Endothelial cell of coronary artery (primary cell): ENCODE measurements at places on chromosomes 2 and 18. TPM values are rescaled to one million over a fixed set of nuclear protein-coding genes. Genes with fewer than 3 reads are reported as not detected.

PID1 gene
- 0.09 and 2.2 TPM in 2 replicates for total RNA-seq

NTSR2 gene
- total RNA-seq: not detected in 2 replicates

CIAO1 gene
- 70.8 and 81.8 TPM in 2 replicates for total RNA-seq

AP1S3 gene
- total RNA-seq: 3.2 and 7.7 TPM in 2 replicates

CPO gene
- total RNA-seq: not detected in 2 replicates

CTAGE1 gene
- 0.09 TPM in 1 of 2 replicates, not detected in the other for total RNA-seq

MYO7B gene
- 0.09 and 0.47 TPM in 2 replicates for total RNA-seq

SH3YL1 gene
- 18.0 and 29.6 TPM in 2 replicates for total RNA-seq

MAP3K20 gene
- total RNA-seq: 20.5 and 30.0 TPM in 2 replicates

SP9 gene
- total RNA-seq: not detected in 2 replicates

AGXT gene
- total RNA-seq: not detected in 2 replicates

GALR1 gene
- not detected in 2 replicates for total RNA-seq

THAP4 gene
- total RNA-seq: 48.9 and 50.4 TPM in 2 replicates

MOGAT1 gene
- total RNA-seq: not detected in 2 replicates

GREB1 gene
- 0.09 TPM in 2 replicates for total RNA-seq

GULP1 gene
- 13.1 and 35.5 TPM in 2 replicates for total RNA-seq

NT5DC4 gene
- not detected in 2 replicates for total RNA-seq

GFPT1 gene
- 25.9 and 35.2 TPM in 2 replicates for total RNA-seq

PROM2 gene
- under 0.01 and 0.19 TPM in 2 replicates for total RNA-seq

PTPN4 gene
- total RNA-seq: 39.3 and 49.1 TPM in 2 replicates

SERPINB4 gene
- not detected in 2 replicates for total RNA-seq

VAMP8 gene
- total RNA-seq: 16.8 and 20.4 TPM in 2 replicates

SKOR2 gene
- total RNA-seq: not detected in 2 replicates

OSR1 gene
- total RNA-seq: 1.8 TPM in 1 of 2 replicates, not detected in the other

PLGLB2 gene
- 0.72 and 1.3 TPM in 2 replicates for total RNA-seq

RFTN2 gene
- 3.8 and 5.1 TPM in 2 replicates for total RNA-seq

CAPN14 gene
- under 0.01 and 0.09 TPM in 2 replicates for total RNA-seq

RESP18 gene
- total RNA-seq: not detected in 2 replicates

TCF7L1 gene
- total RNA-seq: 3.9 and 5.1 TPM in 2 replicates

ACMSD gene
- not detected in 2 replicates for total RNA-seq

IL1B gene
- 8.2 TPM in 1 of 2 replicates, not detected in the other for total RNA-seq

TSN gene
- total RNA-seq: 48.8 and 58.2 TPM in 2 replicates

PLEKHH2 gene
- total RNA-seq: 0.09 and 0.28 TPM in 2 replicates

DLX2 gene
- not detected in 2 replicates for total RNA-seq

CERS6 gene
- 7.7 and 9.9 TPM in 2 replicates for total RNA-seq

EMX1 gene
- total RNA-seq: not detected in 2 replicates

MAP3K19 gene
- total RNA-seq: not detected in 2 replicates
